Thyroid gland (tissue), 4 donors: ENCODE measurements at places on chromosomes 7 and 10. TPM values are rescaled to one million over a fixed set of nuclear protein-coding genes. Genes with fewer than 3 reads are reported as not detected.

DNA sequence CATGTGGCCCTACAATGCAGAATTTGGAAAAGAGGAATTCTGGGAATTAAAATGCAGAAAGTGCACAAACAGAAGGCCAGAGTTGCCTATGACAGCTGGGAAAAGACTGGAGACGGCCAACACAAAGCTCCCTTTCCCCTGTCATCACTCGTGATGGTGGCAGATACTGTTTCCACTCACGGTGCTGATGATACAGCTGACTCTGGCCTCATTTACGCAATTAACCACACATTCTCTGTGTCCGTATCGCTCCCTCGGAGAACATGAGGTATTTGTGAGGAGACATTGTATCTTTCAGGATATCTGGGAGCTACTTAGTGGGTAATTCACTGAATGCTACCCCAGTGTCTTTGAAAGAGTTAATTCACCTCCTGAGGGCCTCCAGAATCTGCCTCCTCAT is 172.8 kb downstream of the TAX1BP1 start:
- no peak overlapping the region for H3K4me3 ChIP-seq
- no peak overlapping the region for H3K27ac ChIP-seq
- no peaks in the 10 kb centered on the region for H3K4me1 ChIP-seq
- H3K36me3 ChIP-seq = no peaks in the 10 kb centered on the region
- no peaks in the 10 kb centered on the region for H3K27me3 ChIP-seq

The CYP2E1 gene
- 2.0 TPM for total RNA-seq

DNA sequence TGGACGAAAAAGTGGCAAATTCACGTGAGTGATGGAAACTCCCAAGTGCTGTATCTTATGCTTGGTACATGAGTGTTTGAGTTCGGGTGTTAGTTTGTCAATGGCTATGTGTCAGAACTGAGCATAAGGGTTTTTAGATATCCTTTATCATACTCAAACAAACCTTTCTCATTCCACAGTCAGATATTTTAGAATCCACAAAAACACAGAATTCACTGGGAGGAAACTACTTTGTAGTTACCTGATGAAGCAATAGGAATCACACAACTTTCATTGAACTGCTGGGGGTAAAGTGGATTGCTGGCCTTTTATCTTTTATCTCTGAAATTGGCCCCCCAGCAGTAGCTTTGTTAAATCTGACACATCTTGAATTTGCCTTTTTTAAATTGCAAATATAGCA is 64.0 kb downstream of the DKK1 start:
- no peak overlapping the region for H3K4me3 ChIP-seq
- H3K27ac ChIP-seq = no peak overlapping the region
- no peaks in the 10 kb centered on the region for H3K27me3 ChIP-seq

GRCh38 chr7:81684514-81685269 is 85.2 kb downstream of the HGF start:
- H3K27me3 ChIP-seq = no peaks in the 10 kb centered on the region
- no peak overlapping the region for H3K4me3 ChIP-seq
- no peak overlapping the region for H3K27ac ChIP-seq
- peaks cover 12% of the 10 kb centered on the region for H3K4me1 ChIP-seq
- H3K36me3 ChIP-seq = no peaks in the 10 kb centered on the region

DNA sequence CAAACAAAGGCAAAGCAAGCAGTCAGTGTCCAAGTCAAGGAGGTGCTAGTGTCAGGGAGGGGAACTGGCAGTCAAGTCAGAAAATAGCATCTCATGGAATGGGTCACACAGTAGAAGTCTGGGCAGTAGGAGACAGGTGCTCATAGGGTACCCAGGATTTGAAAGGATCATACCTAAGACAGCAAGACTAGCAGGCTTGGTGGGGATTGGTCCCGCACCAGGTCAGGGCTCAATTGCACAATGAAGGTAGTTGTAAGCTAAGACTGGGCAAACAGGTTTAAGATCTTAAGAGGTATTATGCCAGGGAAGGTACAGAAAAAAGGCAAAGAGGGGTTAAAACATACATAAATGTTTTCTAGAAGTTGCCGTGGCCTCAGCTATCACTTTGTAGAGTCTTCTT is 181.4 kb upstream of the ETV1 start:
- no peak overlapping the region for H3K4me3 ChIP-seq
- H3K36me3 ChIP-seq = no peaks in the 10 kb centered on the region
- H3K4me1 ChIP-seq = no peaks in the 10 kb centered on the region
- no peak for DNase-seq
- no peak overlapping the region for H3K27ac ChIP-seq

The UNCX gene
- not detected for total RNA-seq

DNA sequence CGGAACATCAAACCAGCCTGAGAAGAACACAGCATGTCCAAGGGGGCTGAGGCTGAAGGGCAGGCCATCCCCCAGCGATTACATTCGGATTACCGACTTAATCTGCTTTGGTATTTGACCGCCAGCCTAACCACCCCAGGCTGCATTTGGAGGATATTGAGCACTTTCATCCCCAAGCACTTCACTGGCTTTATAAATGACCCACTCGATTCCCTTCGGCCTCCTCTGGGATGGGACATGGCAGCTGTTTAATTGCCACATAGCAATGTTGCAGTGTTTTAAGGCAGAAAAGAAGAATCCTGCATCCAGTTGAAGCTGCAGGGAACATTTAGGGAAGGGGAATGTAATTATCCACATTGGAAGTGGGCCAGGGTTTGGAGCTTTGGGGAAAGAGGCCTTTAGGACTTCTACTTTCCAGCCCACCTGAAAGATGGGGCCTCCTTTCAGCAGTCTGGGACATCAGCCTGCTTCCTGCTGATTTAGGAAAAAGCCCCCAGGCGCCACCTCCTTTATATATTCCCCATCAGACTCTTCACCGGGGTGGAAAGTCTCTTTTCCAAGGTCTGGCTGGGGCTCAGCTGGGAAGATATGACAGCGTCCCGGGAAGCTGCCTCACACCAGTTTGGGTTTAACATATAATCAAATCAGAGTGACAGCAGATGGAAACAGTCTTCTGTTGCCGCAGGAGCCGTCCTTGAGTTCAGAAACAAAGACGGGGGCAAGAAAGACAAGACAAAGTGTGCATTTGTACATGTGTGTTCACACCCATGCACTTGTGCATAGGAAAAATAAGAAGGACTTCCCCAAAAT is 9.2 kb downstream of the DPCD start:
- no peaks in the 10 kb centered on the region for H3K36me3 ChIP-seq
- no peak overlapping the region for H3K4me3 ChIP-seq
- no peak overlapping the region for H3K27ac ChIP-seq
- no peaks in the 10 kb centered on the region for H3K27me3 ChIP-seq
- peaks cover 7% of the 10 kb centered on the region for H3K4me1 ChIP-seq
- DNase-seq = no peak

DNA sequence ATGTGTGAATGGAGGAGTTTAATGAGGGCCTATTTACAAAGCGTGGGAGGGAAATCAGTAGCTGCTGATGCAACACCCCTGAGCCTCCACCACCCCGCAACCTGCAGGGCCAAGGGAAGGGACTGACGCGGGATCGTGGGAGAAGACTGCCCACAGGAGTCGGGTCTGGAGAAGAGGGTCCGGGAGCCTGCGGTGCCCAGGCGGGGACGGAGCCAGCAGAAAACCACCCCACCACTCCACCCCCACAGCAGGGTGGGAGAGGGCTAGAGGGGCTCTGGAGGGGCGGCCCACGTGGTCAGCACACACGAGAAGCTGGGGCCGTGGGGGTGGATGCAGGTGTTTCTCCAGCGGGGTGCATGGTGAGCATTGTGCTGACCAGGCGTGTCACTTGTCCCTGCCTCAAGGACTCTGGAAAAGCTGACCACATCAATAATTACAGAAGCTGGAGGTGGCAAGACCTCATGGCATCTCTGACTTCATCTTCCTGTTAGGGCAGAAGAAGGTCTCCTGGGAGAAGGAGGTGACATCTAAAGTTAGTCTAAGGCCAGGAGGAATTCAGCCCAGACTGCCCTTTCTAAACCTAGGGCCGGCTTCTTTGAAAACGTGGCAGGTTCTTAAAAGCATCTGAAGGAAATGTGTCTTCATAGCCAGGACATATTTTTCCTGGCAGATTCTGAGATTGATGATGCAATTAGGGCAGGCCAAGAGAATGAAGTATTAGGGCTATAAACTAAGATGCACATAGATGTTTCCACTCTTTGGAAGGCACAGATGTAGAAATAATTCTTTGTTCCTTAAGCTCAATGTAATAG is 150.9 kb downstream of the RGS10 start:
- H3K36me3 ChIP-seq = no peaks in the 10 kb centered on the region
- no peak for DNase-seq
- no peak overlapping the region for H3K4me3 ChIP-seq
- H3K4me1 ChIP-seq = peaks cover 8% of the 10 kb centered on the region
- H3K27me3 ChIP-seq = no peaks in the 10 kb centered on the region

- H3K4me3 ChIP-seq = no peak overlapping the region
- no peaks in the 10 kb centered on the region for H3K36me3 ChIP-seq
- no peak for DNase-seq
These were observed 80.2 kb upstream of the SEMA3C start for GRCh38 chr7:80999100-80999499.
